Tongue (tissue), 3 donors: ENCODE measurements at places on chromosomes 2 and 18.

GRCh38 chr2:157592374-157592773 lies 36.3 kb downstream of the ACVR1C start:
- no peak for DNase-seq

- DNase-seq = no peak
Observed at GRCh38 chr18:50340078-50340477, 34.8 kb upstream of the SKA1 start.

GRCh38 chr18:38635709-38636430 lies 1070.3 kb upstream of the CELF4 start:
- DNase-seq = no peak

DNA sequence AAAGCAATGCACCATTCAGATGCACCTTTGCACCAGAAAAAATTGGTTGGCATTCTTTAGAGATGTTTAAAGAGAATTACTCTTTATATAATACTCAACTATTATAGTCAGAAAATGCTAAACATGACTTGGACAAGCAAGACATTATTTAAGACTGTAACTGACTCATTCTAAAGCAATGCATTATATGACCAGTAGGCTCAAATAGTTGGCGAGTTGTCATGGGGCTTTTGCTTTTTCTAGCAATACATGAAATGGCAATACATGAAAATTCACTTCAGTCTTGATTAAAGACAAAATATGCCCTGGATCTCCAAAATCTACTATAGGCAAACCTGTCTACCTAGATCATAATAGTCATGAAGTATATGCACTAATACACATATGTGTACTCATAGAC lies 216.9 kb upstream of the VWC2L start:
- DNase-seq = no peak

- DNase-seq = no peak
Observed at GRCh38 chr2:199186301-199186751, 271.4 kb downstream of the SATB2 start.

DNA sequence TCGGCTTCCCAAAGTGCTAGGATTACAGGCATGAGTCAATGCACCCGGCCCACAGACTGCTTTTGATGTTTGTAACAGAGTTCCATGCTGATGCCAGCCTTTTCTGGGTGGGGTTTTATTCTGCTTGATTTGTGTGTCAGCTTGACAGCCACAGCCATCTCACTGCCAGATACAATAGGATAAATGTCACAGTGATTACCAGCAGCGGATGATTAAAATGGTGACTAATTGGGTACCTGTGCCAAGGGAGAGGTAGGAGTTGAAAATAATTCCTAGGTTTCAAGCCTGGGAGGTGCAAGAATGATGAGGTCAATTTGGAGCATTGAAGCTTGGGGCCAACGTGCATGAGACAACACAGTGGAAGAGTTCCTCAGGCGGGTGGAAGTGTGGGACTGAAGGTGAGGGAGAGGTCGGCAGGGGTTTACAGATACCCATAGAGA lies 39.4 kb downstream of the SH2D6 start:
- DNase-seq = no peak

DNA sequence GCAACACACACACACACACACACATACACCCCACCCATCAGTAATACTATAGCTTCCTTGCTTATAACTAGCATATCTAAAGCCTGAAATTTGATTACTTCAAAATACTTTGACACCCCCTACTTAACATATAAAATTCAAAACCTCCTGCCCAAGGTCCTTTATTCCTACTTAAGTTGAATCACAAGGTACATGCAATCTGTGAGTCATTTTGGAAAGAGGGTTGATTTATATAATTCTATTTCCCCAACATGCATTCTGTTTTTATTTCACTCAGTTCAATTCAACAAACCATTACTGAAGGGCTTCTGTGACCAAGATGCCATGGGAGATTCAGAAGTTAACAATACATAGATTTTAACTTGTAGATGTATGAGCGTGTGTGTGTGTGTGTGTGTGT lies 420.7 kb downstream of the METTL4 start:
- no peak for DNase-seq

DNA sequence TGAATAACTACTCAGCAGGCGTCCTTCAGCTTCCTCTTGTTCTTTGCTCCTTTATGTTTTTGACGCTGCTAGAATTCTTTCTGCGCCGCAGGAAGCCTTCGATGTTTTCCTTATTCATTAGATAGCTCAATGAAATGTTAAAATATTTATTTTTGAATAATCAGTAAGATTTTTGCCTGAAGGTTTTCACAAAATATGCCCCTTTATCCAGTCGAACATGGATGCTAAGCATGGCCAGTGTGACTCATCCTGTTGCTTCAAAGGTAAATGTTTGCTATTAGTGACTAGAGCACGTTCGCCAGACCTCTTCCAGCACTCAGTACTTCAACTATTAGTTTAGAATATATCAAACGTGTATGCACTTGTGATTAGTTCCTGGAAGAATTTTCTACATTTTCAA lies 7.6 kb upstream of the MEIS1 start:
- DNase-seq = peak; percentile 53

DNA sequence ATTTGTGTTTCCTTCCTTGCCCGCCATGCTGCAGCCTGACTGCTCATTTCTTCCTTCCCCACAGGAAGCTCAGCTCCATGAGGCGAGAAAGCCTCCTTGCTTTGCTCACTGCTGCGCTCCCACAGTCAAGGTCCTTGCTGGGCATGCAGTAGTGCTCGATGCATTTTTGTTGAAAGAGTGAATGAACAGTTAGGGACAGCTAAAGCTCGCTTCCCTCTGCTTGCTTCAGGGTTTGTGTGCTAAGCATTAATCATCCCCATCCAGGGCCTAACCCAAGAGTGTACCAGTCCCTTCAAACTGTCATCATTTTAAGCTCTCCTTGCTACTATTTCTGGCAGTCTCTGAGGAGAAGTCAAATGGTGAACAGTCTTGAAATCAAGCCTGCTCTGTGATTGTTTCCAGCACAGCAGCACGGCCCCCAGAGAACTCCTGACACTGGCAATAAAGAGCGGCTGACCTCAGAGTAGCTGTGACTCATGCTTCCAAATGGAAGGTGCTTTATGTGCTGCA lies 171.7 kb upstream of the SOX11 start:
- DNase-seq = peak; percentile 60

GRCh38 chr2:209505410-209505809 lies 81.6 kb downstream of the MAP2 start:
- DNase-seq = no peak

DNA sequence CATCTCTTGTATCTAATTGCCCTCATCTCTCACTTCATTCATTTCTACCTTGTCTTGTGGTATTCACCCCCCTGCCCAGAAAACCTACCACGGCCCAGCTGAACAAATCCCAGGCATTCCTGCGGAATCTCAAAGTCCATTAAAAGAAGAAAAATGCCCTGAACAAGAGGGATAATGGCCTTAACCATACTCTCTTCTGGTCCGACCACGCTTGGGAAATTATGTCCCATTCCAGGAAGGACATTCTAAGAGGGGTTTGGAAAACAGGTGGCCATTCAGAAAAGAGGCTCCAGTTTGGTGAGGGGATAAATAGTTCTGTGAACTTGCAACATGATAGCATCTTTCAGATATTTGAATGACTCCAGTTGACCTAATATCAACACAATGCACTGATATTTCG lies 349.9 kb upstream of the ZNF521 start:
- DNase-seq = peak; percentile 30

DNA sequence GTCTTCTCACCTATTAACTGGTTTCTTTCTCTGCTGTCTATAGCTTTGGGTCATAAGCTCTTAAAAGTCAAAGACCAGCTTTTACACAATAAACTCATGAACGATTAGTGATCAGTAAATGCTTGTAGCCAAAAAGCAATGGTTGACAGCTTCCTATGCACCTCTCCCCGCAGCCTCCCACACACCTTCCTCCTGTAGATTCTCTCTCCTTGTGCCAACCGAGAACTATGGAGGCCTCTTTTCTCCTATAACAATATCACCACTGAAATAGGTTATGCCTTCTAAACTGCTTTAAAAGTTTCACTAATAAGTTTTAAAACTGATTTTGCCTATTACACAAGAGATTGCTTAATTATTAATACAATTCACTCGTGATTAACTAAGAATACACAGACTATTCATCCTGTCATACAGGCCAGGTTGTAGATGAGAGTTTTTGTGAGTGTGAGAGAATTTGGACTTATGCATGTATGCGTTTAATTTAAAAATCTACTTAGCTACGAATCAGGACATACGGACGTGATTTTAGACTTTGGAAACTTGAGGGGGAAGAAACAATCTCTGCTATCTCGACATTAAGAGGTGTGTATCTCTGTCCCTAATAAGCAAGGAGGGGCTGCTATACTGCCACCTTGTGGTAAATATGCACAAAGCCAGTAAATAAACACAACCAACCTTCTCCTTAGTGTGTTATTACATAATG lies 229.1 kb upstream of the RBBP8 start:
- DNase-seq = peak; percentile 68

DNA sequence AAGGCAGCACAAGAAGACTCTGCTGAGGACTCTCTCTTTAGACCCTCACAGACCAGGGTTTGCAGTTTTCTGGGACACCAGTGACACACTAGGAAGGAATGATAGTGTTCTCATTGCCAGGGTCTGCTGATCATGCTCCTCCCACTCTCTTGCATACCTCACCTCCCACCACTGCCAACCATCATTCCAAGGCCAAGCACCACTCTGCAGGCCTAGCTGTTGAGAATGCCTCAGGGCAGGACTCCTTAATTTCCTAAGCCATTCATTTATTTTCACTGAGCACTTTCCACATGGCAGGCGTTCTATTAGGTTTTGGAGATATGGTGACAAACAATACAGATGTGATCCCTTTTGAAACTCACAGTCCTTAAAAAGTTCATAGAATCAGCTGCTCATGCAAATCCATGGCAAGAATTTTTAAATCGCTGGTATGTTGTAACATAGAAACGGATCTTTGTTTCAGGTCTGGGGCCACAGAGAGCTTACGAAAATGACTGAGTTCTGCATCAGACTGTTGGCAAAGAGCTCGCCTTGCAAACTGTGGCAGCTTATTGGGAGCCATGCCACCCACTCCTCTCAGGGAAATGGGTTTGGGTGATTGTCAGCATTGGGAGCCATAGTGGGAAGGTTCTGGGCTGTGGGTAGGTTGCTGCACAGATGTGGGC lies 78.5 kb downstream of the XDH start:
- DNase-seq = no peak

- DNase-seq = no peak
Observed at GRCh38 chr2:112019569-112019982, 35.5 kb upstream of the TMEM87B start.

- no peak for DNase-seq
Observed at GRCh38 chr18:40469851-40470250, 1485.2 kb upstream of the PIK3C3 start.

DNA sequence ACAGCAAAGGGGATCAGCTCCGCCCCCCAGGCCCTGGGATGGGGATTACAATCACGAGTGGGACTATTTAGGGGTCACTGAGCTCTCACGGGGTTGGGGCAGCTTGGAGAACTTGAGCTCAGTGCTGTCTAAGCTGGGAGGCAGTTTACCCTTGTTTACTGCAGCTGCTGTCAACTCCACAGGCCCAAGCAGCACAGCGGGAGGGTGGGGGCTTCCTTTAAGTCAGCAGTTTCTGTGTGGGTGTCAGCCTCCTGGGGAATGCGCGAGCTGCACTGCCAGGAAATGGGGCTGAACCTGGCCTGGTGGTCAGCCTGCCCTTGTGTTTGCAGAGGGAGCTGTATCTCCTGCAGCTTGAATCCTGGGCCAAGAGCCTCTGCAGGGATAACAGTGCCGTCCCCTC lies 29.8 kb downstream of the TOGARAM2 start:
- DNase-seq = peak; percentile 71

DNA sequence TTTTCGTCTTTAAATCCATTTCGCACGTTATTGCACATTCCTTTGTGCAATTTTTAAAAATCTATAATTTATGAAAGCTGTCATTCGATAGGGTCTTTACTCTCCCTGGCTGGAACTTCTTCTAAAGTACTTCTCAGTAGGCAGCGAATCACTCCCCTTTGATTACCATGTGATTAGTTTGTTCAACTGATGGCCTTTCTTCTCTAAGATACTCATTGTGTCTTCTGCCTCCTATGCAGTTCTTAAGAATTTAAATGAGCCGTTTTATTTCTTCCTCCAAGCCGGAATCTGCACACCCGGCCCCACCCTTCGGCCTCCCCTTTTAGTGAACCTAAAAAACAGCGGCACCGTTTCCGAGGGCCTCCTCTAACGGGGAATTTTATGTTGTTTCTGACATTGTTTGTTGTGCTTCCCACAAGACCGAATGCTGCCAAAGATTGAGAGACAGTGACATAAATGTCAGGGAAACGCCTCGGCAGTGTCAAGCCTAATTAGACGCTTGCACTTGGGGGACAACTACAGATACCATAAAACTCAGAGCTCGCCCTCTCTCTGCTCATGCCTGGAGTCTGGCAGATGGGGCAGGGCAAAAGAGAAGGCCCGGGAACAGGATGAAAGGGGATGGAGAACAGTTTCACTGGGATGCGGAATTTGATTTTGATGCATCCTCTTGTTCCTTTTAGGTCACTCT lies 255.3 kb downstream of the BCL11A start:
- no peak for DNase-seq

- DNase-seq = no peak
Observed at GRCh38 chr2:5751873-5752482, 59.8 kb downstream of the SOX11 start.

DNA sequence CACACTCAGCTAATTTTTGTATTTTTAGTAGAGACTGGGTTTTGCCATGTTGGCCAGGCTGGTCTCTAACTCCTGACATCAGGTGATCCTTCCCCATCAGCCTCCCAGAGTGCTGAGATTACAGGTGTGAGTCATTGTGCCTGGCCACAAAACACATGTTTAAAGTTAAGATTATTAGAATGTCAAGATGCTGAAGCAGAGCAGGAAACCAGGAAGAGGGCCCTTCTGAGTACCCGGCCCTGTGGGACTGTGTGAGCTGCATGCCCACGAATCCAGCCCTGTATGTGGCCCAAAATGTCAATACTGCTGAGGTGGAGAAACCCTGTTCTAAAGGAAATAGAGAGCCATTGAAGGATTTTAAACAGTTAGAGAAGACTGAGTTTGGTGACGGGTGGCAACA lies 31.0 kb upstream of the REV1 start:
- DNase-seq = no peak

DNA sequence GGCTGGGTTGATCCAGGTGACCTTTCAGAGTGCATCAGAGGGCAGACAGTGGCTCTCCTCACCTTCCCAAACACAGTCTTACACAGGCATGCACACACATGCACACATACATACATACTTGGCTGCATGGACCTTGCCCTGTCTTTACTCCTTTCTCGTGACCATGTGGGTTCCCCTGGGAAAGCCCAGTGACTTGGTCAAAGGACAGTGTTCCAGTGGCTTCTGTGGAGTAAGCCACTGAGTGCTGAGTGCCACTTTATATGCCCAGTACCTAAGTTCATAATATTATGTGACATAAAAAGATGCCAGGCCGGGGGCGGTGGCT lies 249.4 kb downstream of the MYCN start:
- no peak for DNase-seq
